ENCODE measurements at places on chromosomes 12 and 14. TPM values are rescaled to one million over a fixed set of nuclear protein-coding genes. Genes with fewer than 3 reads are reported as not detected.

DIO3 gene
- not detected for total RNA-seq

KRT77 gene
- total RNA-seq: not detected

CEP128 gene
- 6.8 TPM for total RNA-seq

PTPRR gene
- not detected for total RNA-seq

KLRC2 gene
- not detected for total RNA-seq

LDHB gene
- 588 TPM for total RNA-seq

LRP1-AS gene
- not detected for total RNA-seq

IL23A gene
- total RNA-seq: 0.34 TPM

ACOT4 gene
- total RNA-seq: 0.34 TPM

CLEC4C gene
- not detected for total RNA-seq

MYO1H gene
- total RNA-seq: not detected

NAV3 gene
- total RNA-seq: 5.4 TPM

PRH2 gene
- total RNA-seq: not detected

MLEC gene
- 46.5 TPM for total RNA-seq

STYK1 gene
- 4.6 TPM for total RNA-seq
